ENCODE measurements at places on chromosomes 1 and 21. TPM values are rescaled to one million over a fixed set of nuclear protein-coding genes. Genes with fewer than 3 reads are reported as not detected.

Gene FCRL2
- not detected for total RNA-seq

Gene TNFRSF14
- 23.1 TPM for total RNA-seq

Gene CNKSR1
- 0.81 TPM for total RNA-seq

Gene FMOD
- 29.1 TPM for total RNA-seq

Gene PLA2G2A
- 8.4 TPM for total RNA-seq

Gene FCRLB
- 1.4 TPM for total RNA-seq

Gene ST6GALNAC5
- total RNA-seq: not detected

Gene ZNF648
- total RNA-seq: not detected

Gene B3GALT2
- total RNA-seq: not detected

Gene SFN
- total RNA-seq: not detected

Gene TRIM63
- total RNA-seq: not detected

Gene SPATA1
- not detected for total RNA-seq

Gene CHRNB2
- total RNA-seq: not detected

Gene SPRR2E
- total RNA-seq: not detected

Gene INSRR
- not detected for total RNA-seq

Gene VSIG8
- not detected for total RNA-seq

Gene OPTC
- total RNA-seq: not detected

Gene ERVH48-1
- not detected for total RNA-seq

Gene C1orf116
- total RNA-seq: not detected

Gene HFM1
- 0.05 TPM for total RNA-seq

Gene RBBP5
- total RNA-seq: 12.1 TPM

Gene COL9A2
- 1.1 TPM for total RNA-seq

Gene PDC
- total RNA-seq: 0.31 TPM

Gene SELP
- not detected for total RNA-seq

Gene DAB1
- total RNA-seq: 0.87 TPM

Gene ERICH3
- not detected for total RNA-seq

Gene SLAMF9
- not detected for total RNA-seq

Gene APOBEC4
- not detected for total RNA-seq

Gene GABPA
- total RNA-seq: 23.5 TPM

Gene GBP2
- total RNA-seq: 30.5 TPM

Gene SPSB1
- total RNA-seq: 14.9 TPM

Gene SCYL3
- total RNA-seq: 2.9 TPM

Gene PALMD
- total RNA-seq: 4.0 TPM

Gene OR2L5
- total RNA-seq: not detected

Gene OR2T33
- total RNA-seq: not detected

Gene TLCD4
- total RNA-seq: 0.78 TPM

Gene PPP1R8
- total RNA-seq: 33.1 TPM

Gene ITLN2
- not detected for total RNA-seq

Gene TFF2
- total RNA-seq: not detected

Gene SPOCD1
- total RNA-seq: 18.3 TPM

Gene FAM167B
- total RNA-seq: 0.44 TPM

Gene AMY1A
- not detected for total RNA-seq

Gene NCAM2
- total RNA-seq: 2.4 TPM

Gene NBPF4
- not detected for total RNA-seq

Gene NEXN
- total RNA-seq: 49.1 TPM

Gene CYB5RL
- 4.6 TPM for total RNA-seq

Gene SLC45A3
- 3.2 TPM for total RNA-seq

Gene CD1D
- total RNA-seq: 1.3 TPM

Gene PBX1
- total RNA-seq: 39.5 TPM

Gene RGS7
- total RNA-seq: not detected

Gene PYHIN1
- total RNA-seq: not detected

Gene TNNT2
- 0.78 TPM for total RNA-seq

Data from cardiac ventricle fibroblast (primary cell).